Activated CD4-positive, alpha-beta T cell treated with anti-CD3 and anti-CD28 coated beads, Interleukin-2, amount 50 U/mL, for 16 hours (primary cell): ENCODE measurements at places on chromosomes 5 and 9.

DNA sequence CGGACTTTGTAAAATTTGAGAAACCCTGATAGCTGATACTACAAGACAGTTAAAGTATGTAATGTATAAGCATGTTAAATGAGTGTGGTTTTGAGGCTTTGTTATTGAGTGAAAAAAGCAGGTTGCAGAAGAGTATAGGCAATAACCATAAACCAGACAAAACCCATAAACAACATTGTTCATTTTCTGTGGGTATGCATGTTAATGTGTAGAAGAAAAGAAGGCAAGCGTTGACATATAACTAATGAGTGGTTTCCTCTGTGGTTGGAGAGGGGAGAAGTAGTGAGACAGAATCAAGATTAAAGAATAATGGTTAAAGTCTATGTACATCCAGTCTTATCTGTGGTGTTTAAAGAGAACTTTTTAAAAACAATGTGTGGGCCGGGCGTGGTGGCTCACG, 26.2 kb downstream of the RAD23B start:
- DNase-seq = peak; percentile 22

GRCh38 chr5:166781737-166782136, 1509.7 kb upstream of the WWC1 start:
- DNase-seq = no peak

DNA sequence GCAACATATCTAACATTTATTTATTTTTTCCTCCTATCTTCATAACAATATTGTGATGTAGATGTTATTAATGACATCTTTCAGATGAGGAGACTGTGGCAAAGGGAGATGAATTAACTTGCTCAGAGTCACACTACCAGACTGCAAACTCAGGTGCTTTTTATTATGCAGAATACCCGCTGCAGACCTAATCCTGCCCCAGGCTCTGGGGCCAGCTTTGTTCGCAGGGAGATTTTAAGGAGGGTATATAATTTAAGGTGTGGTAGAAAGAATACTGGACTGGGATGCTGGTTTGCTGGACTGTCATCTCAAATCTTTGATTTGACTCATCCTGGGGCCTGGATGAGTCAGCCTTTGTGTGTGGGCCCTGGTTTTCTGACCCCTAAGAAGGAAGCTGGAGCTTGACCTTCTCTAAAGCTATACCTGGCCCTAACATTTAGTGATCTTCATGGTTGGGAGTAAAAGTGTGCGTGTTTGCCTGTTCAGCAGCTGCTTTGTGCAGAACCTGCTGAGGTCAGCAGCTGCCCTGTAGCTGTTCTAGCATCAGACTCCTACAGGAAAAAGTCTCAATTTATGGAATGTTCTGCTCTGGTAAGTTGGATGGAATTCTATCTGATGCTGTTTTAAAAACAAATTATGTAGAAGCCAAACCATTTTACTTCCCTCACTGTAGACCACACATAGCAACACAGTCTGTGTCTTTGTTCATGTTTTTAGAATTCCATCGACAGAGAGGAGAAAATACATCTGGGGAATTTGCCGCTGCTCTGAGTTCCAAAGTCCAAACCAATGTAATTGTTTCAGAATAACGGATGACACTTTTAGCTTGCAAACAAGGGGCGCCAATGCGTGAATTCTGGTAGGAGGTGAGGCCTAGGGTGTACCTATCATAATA, 4.5 kb downstream of the SLC36A1 start:
- peak; percentile 42 for DNase-seq

DNA sequence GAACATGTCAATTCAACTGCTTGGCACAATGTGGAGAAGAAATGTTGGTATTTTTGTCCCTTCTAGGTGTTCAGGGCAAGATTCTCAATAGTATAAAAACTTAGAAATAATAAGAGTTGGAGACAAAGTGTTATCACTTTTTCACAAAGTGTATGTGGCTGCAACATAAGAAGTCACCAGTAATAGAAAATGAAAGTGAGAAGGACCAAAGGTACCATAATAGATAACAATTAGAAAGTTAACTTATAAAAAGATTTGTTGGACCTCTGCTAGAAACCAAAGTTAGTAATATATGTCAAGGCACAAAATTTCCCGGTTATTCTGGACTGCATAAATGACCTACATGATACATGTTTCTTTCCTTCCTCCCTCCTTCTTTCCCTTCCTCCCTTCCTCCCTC, 1535.3 kb downstream of the EFNA5 start:
- no peak for DNase-seq

DNA sequence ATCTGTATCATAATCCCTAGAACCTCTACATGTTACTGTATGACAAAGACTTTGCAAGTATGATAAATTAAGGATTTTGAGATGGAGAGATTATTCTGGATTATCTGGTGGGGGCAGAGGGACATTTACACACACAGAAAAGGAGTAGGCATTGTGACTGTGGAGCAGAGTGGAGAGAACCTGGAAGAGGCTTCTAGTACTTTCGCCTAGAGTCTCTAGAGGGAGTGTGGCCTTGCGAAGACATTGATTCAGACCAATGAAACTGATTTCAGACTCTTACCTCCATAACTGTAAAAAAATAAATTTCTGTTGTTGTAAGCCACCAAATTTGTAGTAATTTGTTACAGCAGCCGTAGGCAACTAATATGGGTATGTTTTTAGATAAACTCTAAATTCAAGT, 45.9 kb downstream of the CSNK1G3 start:
- no peak for DNase-seq

DNA sequence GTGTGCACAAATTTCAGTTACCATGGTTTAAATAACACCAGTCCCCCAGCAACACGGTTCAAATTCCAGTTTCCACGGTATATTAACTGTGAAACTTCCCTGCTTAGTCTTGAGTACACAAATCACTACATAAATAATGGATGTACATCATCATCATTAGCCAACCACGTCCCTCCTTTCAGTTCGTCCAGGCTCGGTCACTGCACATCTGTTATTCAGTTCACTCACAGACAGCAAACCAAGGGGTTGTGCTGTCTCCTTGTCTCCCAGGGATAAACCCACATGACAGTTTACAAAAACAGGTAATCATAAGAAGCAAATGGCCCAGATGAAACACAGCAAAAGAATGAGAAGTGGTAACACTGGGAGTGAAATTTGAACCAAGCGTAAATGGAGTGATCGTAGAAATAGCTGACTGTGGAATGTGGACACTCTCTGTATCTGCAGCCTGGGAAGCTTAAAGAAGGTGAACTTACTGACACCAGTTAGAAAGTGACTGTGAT, 61.0 kb upstream of the RAD23B start:
- DNase-seq = no peak

DNA sequence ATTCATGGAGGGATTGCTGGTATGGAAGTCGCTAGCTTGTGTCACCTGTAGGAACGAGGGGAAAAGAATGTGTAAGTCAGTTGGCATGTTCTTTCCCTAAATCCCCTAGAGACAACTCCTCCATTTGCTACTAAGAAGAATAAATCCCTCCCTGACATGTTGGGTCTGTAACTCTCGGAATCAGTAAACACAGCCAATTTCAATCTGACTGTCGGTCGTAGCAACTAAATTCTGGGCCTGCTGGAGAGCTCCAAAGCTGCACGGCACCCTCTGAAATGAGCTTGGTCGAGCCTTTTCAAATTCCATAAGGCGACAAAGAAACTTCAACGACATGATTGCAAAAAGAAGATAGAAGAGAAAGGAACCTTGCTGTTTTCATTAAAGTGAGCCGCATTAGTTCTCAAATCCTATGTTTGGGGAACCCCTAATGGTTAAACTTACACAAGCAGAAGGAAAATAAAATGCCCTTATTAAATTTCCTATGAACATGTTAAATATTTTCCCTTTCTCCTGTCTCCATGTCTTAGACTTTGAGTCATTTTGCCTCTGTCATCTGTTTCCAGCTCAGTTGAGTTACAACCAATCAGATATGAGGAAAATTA, 735.8 kb upstream of the WWC1 start:
- DNase-seq = no peak

GRCh38 chr9:132726576-132727130, 56.4 kb downstream of the GTF3C4 start:
- no peak for DNase-seq

DNA sequence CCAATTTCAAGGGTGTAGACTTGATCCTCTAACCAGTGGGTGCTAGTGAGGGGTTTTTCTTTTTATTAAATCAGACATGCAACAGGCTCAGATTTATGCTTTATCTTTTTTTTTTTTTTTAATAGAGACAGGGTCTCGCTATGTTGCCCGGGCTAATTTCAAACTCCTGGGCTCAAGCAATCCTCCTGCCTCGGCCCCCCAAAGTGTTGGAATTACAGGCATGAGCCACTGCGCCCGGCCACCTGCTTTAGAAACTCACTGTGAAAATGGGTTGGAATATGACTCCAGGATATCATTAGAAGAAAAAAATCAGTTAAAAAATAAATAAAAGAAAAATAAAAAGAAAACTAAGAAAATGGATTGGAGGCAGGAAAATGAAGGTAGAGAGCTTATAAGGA, 50.7 kb downstream of the STOM start:
- no peak for DNase-seq

GRCh38 chr9:26175264-26175663, 497.0 kb upstream of the TUSC1 start:
- DNase-seq = no peak

DNA sequence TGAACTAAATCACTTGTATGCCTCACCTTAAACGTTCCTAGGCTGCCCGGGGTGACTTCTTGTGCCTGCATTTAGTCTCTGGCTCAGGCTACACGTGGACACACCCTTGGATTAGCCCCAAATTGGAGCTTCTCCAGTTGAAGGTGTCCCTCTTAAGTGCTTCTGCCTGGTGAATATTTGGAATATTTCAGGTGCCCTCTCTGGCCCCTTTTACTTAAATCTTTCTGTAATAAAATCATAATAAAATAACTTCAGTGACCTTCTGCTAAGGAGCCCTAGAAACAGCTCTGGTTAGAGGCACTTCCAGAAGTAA, 74.3 kb upstream of the KLF9 start:
- DNase-seq = no peak

- peak; percentile 14 for DNase-seq
These were observed 1138.2 kb downstream of the TAF11L14 start for GRCh38 chr5:18772475-18772874.

DNA sequence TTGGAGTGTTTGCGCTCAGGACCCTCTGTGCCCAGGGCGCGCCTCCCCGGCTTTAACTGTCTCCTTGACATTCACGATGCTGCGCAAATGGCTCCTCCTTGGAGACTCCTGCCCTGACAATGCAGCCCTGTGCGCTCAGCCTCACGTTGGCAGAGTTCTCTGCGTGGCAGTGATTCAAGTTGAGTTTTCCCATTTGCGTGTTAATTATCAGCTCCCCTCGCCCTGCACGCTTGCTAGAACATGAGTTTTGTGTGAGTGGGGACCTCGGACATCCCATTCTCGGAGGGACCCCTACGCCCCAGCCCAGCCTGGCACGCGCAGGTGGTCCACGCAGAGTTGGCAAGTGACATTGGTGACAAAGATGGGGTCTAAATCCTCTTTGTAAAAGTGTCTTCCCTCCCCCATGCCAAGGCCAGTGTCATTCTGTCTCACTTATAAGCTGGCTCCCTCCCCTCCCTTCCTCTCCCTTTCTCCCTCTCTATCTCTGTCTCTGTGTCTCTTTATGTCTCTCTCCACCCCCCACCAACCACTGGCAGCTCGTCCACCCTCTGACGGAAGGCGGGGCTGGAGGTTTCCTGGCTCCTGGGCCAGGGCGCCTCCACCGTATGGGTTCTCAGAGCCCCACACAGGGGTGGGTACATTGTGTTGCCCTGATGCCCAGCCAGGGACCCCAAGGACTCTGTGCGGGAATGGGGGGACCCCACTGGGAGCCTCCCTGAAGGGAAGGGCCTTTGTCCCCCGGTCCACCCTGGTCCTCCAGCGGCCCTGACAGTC, 169.3 kb downstream of the OLFM1 start:
- no peak for DNase-seq

GRCh38 chr5:158974775-158975174, 124.9 kb downstream of the EBF1 start:
- no peak for DNase-seq

GRCh38 chr5:151483176-151483575, 35.8 kb downstream of the SLC36A1 start:
- DNase-seq = no peak

DNA sequence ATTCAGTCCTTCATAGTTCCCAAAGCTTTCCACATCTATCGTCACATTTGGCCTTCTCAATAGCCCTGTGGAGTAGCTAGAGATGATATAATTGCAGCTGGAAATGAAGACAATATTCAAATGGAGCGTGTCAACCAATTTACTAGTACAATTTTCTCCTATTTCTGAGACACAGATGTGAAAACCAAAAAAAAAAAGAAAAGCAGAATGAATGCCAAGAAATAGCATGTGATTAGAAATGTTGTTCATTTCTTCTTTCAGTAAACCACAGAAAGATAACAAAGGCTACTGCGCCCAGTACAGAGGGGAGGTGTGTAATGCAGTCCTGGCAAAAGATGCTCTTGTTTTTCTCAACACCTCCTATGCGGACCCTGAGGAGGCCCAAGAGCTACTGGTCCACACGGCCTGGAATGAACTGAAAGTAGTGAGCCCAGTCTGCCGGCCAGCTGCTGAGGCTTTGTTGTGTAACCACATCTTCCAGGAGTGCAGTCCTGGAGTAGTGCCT, 99.0 kb downstream of the MUSK start:
- DNase-seq = no peak

GRCh38 chr9:134868751-134869553, 11.7 kb upstream of the FCN2 start:
- no peak for DNase-seq

- DNase-seq = no peak
These were observed 233.6 kb downstream of the MARCHF11 start for GRCh38 chr5:15946026-15946425.

DNA sequence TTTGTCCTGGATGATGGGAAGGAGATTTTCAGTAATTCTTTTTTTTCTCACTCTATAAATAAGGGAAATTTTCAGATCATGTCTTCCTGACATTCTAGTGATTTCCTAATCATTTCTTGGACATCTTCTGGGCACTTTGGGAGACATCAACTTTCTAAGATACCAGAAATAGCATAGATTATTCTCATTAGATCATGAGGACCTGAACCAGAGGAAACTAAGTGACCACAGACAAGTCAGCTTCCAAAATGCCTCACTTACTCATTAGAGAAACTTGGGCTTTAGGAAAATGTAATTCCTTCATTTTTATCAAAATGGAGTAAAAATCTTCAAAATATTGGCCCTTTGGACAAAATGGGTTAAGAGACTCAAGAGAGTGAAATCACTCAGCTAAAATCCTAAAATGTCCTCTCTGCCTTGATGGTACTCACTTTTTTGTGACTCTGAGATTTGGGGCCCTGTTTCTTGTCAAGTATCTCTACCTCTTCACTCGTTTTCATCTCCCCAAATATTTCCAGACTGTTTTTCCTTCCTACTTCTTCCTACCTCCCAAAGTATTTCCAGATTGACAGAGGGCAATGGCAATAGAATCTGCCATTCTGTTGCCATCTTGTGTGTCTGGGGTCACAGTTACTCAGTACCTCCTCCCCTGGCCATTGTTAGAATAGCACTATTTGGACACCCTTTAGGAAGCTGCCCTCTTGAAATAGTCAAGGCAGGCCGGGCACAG, 194.5 kb downstream of the NR3C1 start:
- DNase-seq = no peak

DNA sequence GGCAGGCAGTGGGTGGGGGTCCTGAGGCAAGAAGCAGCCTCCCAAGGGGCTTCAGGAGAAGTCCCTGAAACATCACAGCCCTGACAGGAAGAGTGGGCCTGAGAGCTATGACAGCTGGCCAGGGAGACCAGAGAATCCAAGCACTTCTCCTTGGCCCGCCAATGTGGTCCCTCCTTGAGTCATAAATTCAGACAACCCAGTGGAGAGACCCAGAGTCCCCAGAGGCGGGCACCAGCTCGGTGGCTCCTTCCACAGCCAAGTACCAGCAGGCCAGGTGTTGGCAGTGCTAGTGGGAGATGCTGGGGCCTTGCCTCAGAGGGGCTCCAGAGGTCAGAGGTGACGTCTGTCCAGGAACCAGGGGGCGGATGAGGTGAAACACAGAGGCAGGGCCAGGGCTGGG, 1.6 kb upstream of the DOK3 start:
- no peak for DNase-seq
